Progenitor cell of endocrine pancreas (in vitro differentiated cells): ENCODE measurements at places on chromosomes 2 and 18.

- no peak overlapping the region for H3K4me3 ChIP-seq
- H3K36me3 ChIP-seq: no peaks in the 10 kb centered on the region
- H3K27ac ChIP-seq: no peak overlapping the region
- H3K4me1 ChIP-seq: peaks cover 3% of the 10 kb centered on the region
- DNase-seq: no peak
- peaks cover 13% of the 10 kb centered on the region for H3K27me3 ChIP-seq
Observed at GRCh38 chr18:46624127-46624526, 32.9 kb downstream of the LOXHD1 start.

DNA sequence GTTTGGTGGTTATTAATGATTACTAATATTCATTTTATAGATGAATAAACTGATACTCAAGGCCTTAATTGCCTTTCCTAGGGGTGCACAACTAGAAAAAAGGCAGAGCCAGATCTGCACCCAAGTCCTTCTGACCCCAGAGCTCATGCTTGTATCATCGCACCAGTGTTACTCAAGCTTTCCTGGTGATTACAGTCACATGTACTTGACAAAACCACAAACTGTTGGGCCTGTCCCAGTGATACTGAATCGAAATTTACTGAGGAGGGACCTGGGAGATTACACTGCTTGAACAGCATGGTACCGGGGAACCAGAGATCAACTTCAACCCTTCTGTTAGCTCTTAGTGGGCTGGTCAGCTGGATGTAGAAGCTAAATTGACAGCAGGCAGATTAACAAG lies 33.7 kb downstream of the FASTKD2 start:
- H3K4me1 ChIP-seq: peaks cover 3% of the 10 kb centered on the region
- peaks cover 1% of the 10 kb centered on the region for H3K36me3 ChIP-seq
- peaks cover 3% of the 10 kb centered on the region for H3K27me3 ChIP-seq
- no peak overlapping the region for H3K27ac ChIP-seq
- H3K4me3 ChIP-seq: no peak overlapping the region
- no peak for DNase-seq

- no peaks in the 10 kb centered on the region for H3K36me3 ChIP-seq
- H3K27me3 ChIP-seq: no peaks in the 10 kb centered on the region
- no peak overlapping the region for H3K4me3 ChIP-seq
- no peak overlapping the region for H3K27ac ChIP-seq
Observed at GRCh38 chr2:157311706-157312105, 13.9 kb downstream of the ERMN start.

GRCh38 chr2:11446733-11447248 lies 19.2 kb downstream of the E2F6 start:
- no peaks in the 10 kb centered on the region for H3K4me1 ChIP-seq
- peak; percentile 56 for DNase-seq
- no peak overlapping the region for H3K4me3 ChIP-seq
- H3K36me3 ChIP-seq: peaks cover 34% of the 10 kb centered on the region
- no peak overlapping the region for H3K27ac ChIP-seq
- no peaks in the 10 kb centered on the region for H3K27me3 ChIP-seq

- no peaks in the 10 kb centered on the region for H3K27me3 ChIP-seq
- H3K36me3 ChIP-seq: peaks cover 1% of the 10 kb centered on the region
- H3K4me3 ChIP-seq: no peak overlapping the region
- H3K4me1 ChIP-seq: peaks cover 44% of the 10 kb centered on the region
- H3K27ac ChIP-seq: no peak overlapping the region
- no peak for DNase-seq
Observed at GRCh38 chr18:31235856-31236255, 73.2 kb upstream of the DSC1 start.

GRCh38 chr2:162449471-162449870 lies 105.5 kb downstream of the GCA start:
- DNase-seq: no peak
- no peaks in the 10 kb centered on the region for H3K4me1 ChIP-seq
- H3K27ac ChIP-seq: no peak overlapping the region
- H3K27me3 ChIP-seq: no peaks in the 10 kb centered on the region
- H3K4me3 ChIP-seq: no peak overlapping the region
- peaks cover 15% of the 10 kb centered on the region for H3K36me3 ChIP-seq

GRCh38 chr2:185215497-185215896 lies 523.1 kb upstream of the FSIP2 start:
- H3K36me3 ChIP-seq: no peaks in the 10 kb centered on the region
- no peaks in the 10 kb centered on the region for H3K27me3 ChIP-seq
- H3K4me3 ChIP-seq: no peak overlapping the region
- H3K4me1 ChIP-seq: peaks cover 3% of the 10 kb centered on the region

- no peak for DNase-seq
- H3K27ac ChIP-seq: no peak overlapping the region
- H3K4me3 ChIP-seq: no peak overlapping the region
- no peaks in the 10 kb centered on the region for H3K36me3 ChIP-seq
- H3K27me3 ChIP-seq: no peaks in the 10 kb centered on the region
Observed at GRCh38 chr2:199797431-199798403, 53.3 kb downstream of the FTCDNL1 start.

DNA sequence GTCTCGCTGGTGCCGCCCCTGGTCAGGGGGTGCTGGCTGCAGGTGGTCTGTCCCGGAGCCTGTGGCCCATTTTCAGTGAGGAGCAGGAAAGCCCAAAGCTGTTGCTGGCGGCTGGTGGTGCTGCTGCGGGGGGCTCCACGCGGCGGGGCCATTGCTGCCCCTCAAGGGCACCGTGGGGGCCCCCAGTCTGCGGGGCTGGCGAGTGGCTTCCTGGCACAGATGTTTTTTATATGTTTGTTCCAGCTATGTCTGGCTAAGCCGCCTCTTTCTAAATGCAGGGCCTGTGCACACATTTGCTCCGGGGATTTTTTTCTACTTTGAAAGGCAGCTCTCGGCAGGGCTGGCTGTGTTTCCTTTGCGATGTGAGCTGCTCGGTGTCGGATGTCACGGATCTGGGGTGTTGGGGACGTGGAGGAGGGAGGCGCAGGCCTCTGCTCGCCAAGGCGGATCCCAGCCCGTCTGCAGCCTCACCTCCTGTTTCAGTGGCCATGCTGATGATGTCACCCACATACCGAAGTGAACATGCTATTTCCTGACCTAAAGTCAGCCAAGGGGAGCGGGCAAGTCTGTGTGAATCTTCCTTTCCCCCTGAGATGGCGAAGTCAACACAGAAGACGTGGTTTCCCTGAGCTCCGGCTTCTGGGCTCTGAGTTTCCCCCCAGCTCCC lies 112.0 kb upstream of the CTDP1 start:
- peak overlapping the region; percentile 60 for H3K27ac ChIP-seq
- H3K4me3 ChIP-seq: no peak overlapping the region
- no peaks in the 10 kb centered on the region for H3K36me3 ChIP-seq
- H3K4me1 ChIP-seq: peaks cover 9% of the 10 kb centered on the region
- H3K27me3 ChIP-seq: peaks cover 14% of the 10 kb centered on the region
- DNase-seq: no peak

- H3K4me1 ChIP-seq: peaks cover 8% of the 10 kb centered on the region
- peaks cover 15% of the 10 kb centered on the region for H3K27me3 ChIP-seq
- DNase-seq: peak; percentile 13
Observed at GRCh38 chr18:35376393-35376741, 770 bp downstream of the ZNF396 start.

GRCh38 chr2:58137856-58138255 lies 91.2 kb downstream of the VRK2 start:
- peaks cover 10% of the 10 kb centered on the region for H3K36me3 ChIP-seq
- H3K4me1 ChIP-seq: no peaks in the 10 kb centered on the region
- H3K4me3 ChIP-seq: no peak overlapping the region
- H3K27ac ChIP-seq: no peak overlapping the region
- DNase-seq: no peak
- H3K27me3 ChIP-seq: no peaks in the 10 kb centered on the region

DNA sequence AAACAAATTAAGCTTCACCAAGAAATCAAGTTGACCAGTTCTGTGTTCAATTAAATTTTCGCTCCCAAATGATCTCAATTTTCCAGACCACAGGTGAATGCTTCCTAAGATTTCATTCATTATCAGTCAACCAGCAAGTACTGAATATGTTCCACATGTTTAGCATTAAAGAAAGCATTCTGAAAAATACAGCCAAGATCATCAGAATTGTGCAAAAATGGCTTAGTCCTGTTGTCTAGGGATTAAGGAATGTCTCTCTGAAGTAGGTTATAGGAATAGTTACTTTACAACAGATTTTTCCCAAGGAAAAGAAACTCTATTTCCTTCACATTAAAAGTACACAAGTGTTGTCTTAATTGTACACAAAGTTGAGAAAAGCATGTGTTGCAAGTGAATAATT lies 69.2 kb downstream of the NRXN1 start:
- no peaks in the 10 kb centered on the region for H3K27me3 ChIP-seq
- H3K27ac ChIP-seq: no peak overlapping the region
- no peak overlapping the region for H3K4me3 ChIP-seq
- no peak for DNase-seq
- H3K4me1 ChIP-seq: no peaks in the 10 kb centered on the region

GRCh38 chr2:241351640-241352031 lies 4.4 kb upstream of the FARP2 start:
- peak overlapping the region; percentile 87 for H3K27ac ChIP-seq
- no peaks in the 10 kb centered on the region for H3K27me3 ChIP-seq
- H3K4me1 ChIP-seq: peaks cover 29% of the 10 kb centered on the region
- peaks cover 32% of the 10 kb centered on the region for H3K36me3 ChIP-seq
- DNase-seq: no peak

GRCh38 chr18:23066060-23066459 lies 69.2 kb upstream of the CABLES1 start:
- no peaks in the 10 kb centered on the region for H3K4me1 ChIP-seq
- peaks cover 2% of the 10 kb centered on the region for H3K36me3 ChIP-seq
- no peaks in the 10 kb centered on the region for H3K27me3 ChIP-seq
- no peak for DNase-seq
- no peak overlapping the region for H3K27ac ChIP-seq

GRCh38 chr2:2938481-2938880 lies 439.1 kb downstream of the EIPR1 start:
- no peak for DNase-seq
- peaks cover 6% of the 10 kb centered on the region for H3K27me3 ChIP-seq
- no peak overlapping the region for H3K27ac ChIP-seq
- H3K4me3 ChIP-seq: no peak overlapping the region

- DNase-seq: no peak
- H3K27ac ChIP-seq: peak overlapping the region; percentile 1
- no peak overlapping the region for H3K4me3 ChIP-seq
- H3K36me3 ChIP-seq: no peaks in the 10 kb centered on the region
- peaks cover 35% of the 10 kb centered on the region for H3K4me1 ChIP-seq
Observed at GRCh38 chr2:212364112-212364985, 174.3 kb downstream of the ERBB4 start.

- H3K36me3 ChIP-seq: no peaks in the 10 kb centered on the region
- no peaks in the 10 kb centered on the region for H3K27me3 ChIP-seq
Observed at GRCh38 chr2:227761740-227762476, 16.2 kb downstream of the SCYGR8 start.

- no peak for DNase-seq
- H3K36me3 ChIP-seq: no peaks in the 10 kb centered on the region
- H3K4me3 ChIP-seq: no peak overlapping the region
- no peaks in the 10 kb centered on the region for H3K27me3 ChIP-seq
- peak overlapping the region; percentile 80 for H3K27ac ChIP-seq
Observed at GRCh38 chr2:160228141-160228917, 28.3 kb upstream of the ITGB6 start.

GRCh38 chr2:235728800-235729556 lies 235.1 kb downstream of the AGAP1 start:
- peaks cover 20% of the 10 kb centered on the region for H3K4me1 ChIP-seq
- peaks cover 2% of the 10 kb centered on the region for H3K36me3 ChIP-seq
- no peak overlapping the region for H3K4me3 ChIP-seq
- H3K27ac ChIP-seq: peak overlapping the region; percentile 12
- no peak for DNase-seq

- H3K27ac ChIP-seq: no peak overlapping the region
- DNase-seq: no peak
- H3K4me1 ChIP-seq: peaks cover 9% of the 10 kb centered on the region
- no peaks in the 10 kb centered on the region for H3K36me3 ChIP-seq
- H3K4me3 ChIP-seq: no peak overlapping the region
Observed at GRCh38 chr2:143515318-143515717, 386.1 kb downstream of the ARHGAP15 start.

- H3K27ac ChIP-seq: no peak overlapping the region
- peaks cover 11% of the 10 kb centered on the region for H3K36me3 ChIP-seq
- no peak for DNase-seq
- peaks cover 11% of the 10 kb centered on the region for H3K4me1 ChIP-seq
Observed at GRCh38 chr2:26238311-26238958, 6.0 kb downstream of the HADHA start.

- H3K4me3 ChIP-seq: no peak overlapping the region
- no peak overlapping the region for H3K27ac ChIP-seq
- no peaks in the 10 kb centered on the region for H3K36me3 ChIP-seq
- H3K27me3 ChIP-seq: peaks cover 4% of the 10 kb centered on the region
Observed at GRCh38 chr2:240301256-240301795, 134.1 kb upstream of the GPC1 start.

- H3K27ac ChIP-seq: no peak overlapping the region
- H3K4me1 ChIP-seq: peaks cover 3% of the 10 kb centered on the region
- no peak for DNase-seq
- H3K4me3 ChIP-seq: no peak overlapping the region
- H3K36me3 ChIP-seq: peaks cover 47% of the 10 kb centered on the region
Observed at GRCh38 chr2:111930409-111930808, 32.0 kb downstream of the MERTK start.

DNA sequence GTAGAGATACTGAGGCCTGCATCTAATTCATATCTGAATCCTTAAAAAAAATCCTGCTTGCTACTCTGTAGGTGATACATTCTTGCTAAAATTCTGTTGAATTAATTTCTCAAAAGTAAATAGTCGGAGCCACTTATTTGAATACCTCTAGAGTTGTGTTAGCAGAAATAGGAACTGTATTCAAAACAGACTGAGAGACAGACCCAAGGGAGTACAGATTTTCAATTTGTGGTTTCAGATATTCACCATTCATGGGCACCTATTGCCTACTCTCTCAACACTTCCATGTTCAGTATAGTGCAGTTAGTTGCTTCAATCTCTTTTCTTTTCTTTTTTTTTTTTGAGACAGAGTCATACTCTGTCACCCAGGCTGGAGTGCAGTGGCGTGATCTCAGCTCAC lies 46.6 kb upstream of the CTLA4 start:
- no peak overlapping the region for H3K4me3 ChIP-seq
- no peaks in the 10 kb centered on the region for H3K36me3 ChIP-seq
- H3K4me1 ChIP-seq: no peaks in the 10 kb centered on the region
- H3K27me3 ChIP-seq: peaks cover 22% of the 10 kb centered on the region
- no peak overlapping the region for H3K27ac ChIP-seq

DNA sequence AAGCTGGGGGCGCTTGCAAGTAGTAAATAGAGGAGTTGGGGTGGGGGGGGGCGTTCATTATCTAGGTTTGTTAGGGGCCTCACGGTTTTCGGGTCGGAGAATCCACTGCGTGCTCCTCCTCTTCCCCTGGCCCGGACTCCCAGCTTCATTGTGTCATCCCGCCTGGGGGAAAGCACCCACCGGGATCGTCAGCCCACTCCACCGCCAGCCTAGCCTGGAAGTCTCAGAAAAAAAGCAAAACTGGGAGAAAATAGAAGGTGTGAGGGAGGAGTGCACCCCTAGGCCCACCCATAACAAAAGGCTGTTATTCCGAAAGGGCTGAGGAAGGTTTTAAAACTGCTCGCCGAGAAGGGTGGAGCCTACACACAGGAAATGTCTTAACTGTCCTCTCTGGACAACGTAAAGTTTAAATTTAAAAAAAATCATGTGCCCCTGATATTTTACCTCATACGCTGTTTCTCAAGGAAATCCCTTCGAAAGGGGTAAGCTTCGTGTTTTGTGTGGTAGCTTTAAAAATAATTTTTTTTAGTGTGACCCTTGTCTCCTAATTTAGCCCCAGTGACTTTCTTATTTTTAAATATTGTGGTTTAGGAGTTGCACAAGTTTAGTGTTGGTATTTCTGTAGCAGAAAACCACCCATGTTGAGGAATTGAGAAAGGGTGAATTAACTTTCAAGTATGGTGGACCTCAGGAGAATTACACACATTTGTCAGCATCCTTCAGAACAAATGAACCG lies 104.2 kb downstream of the SPTBN1 start:
- H3K27ac ChIP-seq: peak overlapping the region; percentile 98
- H3K4me3 ChIP-seq: peak overlapping the region; percentile 99
- DNase-seq: no peak
